NCI-H1048 (cell line): ENCODE measurements at places on chromosomes 2 and 18.
A peak's percentile ranks its signal among the peaks of the same experiment; 100 is the strongest.

GRCh38 chr2:43715300-43716098 is 39.3 kb upstream of the C1GALT1C1L start:
- DNase-seq = no peak

DNA sequence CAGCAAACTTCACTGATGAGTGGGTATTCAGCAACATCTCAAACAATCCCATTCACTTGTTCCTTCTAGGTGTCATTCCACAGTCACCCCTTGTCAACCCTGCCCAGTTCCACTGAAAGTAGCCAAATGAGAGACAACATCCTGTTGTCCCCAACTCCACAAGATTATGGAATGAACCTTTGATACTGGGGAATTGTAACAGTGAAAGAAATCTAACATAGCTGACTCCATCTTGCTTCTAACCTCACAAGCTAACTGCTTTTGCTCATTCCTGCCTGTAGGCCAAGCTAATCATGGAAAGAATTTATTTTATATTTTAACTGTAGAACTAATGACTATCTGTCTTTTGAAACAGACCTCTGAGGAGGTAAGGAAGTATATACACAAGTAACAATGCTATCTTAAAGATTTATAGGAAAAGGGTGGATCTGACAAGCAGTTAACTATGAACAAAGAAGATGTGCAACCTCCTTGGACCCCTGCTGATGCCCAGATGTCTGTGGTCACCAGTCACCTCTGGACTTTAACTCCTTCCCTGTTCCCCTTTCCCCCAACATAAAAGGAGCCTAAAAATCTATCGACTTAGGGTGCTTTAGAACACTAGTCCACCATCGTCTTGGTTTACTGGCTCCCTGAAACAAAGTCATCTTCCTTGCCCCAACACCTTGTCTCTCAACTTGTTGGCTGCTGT is 6.9 kb upstream of the ANXA4 start:
- no peak for DNase-seq

- DNase-seq = no peak
These were observed 65.3 kb upstream of the EPB41L5 start for GRCh38 chr2:119947535-119947934.

GRCh38 chr2:69344305-69344704 is 42.7 kb downstream of the GFPT1 start:
- no peak for DNase-seq

DNA sequence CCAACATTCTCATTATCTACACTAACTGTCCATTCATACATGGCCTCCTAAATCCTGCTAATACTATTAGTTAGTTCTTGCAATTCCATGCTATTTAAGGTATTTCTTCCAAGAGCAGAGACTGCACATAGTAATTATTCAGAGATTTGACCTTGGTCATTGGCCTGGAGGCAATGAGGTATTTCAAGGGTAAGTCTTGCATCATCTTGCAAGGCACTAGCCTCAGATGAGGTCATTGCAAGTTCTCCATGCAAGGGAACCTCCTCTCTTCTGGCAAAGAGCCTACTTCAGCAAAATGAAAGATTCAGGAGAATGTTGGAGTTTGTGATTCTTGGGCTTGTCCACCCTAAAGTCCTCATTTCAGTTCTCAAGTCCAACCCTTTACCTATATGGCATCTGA is 48.5 kb upstream of the IKZF2 start:
- DNase-seq = no peak

- no peak for DNase-seq
These were observed 83.3 kb downstream of the PDE11A start for GRCh38 chr2:177989029-177989885.

DNA sequence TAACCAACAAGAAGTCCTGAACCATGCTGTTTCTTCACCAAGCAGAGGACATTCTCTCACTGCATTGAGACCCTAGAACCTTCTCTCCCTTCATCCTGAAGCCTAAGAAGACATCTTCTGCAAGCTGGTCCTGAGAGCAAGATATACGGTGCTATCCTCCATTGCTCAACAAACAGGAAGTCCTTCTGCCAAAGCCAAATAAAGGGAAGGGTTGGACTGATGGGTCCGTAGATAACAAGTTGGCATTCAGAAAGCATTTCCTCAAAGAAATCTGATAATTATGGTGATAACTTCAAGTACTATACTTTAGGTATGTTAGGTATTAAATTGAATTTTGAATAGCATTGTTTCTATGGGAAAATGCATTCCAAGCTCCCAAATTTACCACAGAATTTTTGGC is 23.3 kb downstream of the GRB14 start:
- DNase-seq = no peak

DNA sequence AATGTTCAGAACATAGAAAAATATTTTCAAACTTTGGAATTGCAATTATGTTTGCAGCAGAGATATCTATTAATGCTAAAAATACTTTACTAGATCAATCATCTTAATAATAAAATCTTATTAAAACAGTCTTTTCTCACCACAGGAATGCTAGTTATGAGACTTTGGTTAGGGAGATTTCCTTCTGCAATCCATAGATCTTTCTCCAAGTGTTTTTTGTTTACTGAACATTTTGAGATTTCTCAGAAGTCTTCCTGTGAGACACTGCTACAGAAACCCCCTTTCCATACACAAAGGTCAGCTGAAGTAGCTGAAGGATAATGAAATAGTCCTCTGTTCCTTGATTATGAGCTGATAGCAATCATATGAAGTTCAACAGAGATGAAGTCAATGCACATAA is 59.4 kb upstream of the RAPH1 start:
- no peak for DNase-seq

DNA sequence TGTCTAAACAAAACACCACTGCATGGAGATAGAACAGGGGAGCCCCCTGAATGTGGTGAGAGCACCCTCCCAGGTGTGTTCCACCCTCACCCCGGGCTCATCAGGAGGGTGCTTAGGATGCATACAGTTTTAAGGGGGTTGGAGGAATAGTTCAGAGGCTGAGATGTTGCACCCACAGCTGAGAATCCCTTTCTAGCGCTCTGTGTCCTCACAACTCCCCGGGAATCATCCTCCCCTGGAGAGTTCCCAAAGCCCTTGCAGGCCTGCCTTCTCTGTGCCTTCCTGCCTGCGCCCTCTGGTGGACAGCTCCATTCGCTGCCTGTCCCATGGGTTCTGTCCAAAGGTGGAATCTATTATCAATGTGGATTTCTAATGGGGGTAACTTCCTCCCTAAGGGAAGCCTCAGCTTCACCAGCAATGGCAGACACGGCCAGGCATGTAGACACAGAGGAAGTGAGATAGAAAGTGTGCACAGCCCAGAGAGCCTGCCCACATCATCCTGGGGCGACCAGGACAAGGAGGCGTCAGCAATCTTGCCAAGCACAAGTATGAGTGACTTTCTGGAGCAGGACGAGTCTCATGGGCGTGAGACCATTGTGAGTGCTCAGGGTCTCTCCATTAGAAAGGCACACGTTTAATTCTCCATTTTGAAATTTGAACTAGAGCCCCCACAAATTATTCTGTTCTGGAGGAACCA is 1.2 kb upstream of the UGT1A5 start:
- peak; percentile 45 for DNase-seq

DNA sequence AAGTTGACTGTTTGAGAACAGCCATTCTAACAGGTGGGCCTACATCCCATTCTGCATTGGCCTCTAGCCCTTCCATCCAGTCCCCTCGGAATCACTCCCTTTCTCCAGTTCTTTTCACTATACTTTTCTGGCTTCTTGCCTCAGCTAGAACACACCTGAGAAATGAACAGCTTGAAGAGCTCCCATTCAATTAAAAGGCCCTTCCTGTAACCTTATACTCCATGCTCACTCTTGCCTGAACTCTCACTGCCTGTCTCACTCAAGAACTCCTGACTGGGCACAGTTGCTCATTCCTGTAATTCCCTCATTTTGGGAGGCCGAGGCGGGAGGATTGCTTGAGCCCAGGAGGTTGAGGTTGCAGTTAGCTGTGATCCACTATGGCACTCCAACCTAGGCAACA is 23.6 kb downstream of the CHRNA1 start:
- no peak for DNase-seq

GRCh38 chr2:64751286-64752260 is 97.9 kb upstream of the SERTAD2 start:
- peak; percentile 23 for DNase-seq

DNA sequence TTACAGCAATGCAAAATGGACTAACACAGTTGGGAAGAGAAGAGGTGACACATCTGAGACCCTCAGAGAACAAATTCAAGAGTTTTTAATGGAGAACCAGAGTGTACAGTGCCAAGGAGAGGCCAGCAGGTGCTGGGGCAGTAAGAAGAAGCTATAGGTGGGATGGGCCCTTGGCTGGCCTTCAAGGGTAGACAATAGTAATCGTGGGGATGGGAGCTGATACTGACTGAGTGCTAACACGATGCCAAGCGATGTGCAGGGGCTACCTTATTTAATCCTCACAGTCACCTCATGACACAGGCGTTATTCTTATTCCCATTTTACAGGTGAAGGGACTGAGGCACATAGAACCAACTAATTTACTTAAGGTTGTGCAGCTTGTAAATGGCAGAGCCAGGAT is 131.9 kb upstream of the ID2 start:
- no peak for DNase-seq

GRCh38 chr2:122083256-122084048 is 328.0 kb downstream of the TSN start:
- no peak for DNase-seq

GRCh38 chr2:209512971-209513370 is 89.1 kb downstream of the MAP2 start:
- DNase-seq = no peak

DNA sequence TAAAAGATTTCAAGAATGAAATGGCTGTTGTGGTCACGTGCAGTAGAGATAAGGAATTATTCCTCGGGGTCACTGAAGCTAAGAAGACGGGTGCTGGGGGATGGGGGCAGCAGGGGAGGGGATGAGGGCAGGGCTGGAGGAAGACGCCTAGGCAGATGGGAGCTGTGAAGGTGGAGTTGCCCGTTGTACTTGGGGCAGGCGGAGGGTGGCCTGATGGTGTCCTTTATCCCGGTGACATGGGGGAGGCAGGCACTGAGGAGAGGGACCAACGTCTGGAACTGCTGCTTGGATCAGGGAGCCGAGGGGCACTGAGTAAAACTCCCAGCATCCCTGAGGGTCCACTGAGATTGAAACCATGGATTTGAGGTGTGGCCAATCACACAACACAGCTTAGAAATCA is 64.9 kb downstream of the ZCCHC2 start:
- DNase-seq = no peak

- DNase-seq = no peak
These were observed 16.9 kb downstream of the KLHL41 start for GRCh38 chr2:169526451-169526850.

DNA sequence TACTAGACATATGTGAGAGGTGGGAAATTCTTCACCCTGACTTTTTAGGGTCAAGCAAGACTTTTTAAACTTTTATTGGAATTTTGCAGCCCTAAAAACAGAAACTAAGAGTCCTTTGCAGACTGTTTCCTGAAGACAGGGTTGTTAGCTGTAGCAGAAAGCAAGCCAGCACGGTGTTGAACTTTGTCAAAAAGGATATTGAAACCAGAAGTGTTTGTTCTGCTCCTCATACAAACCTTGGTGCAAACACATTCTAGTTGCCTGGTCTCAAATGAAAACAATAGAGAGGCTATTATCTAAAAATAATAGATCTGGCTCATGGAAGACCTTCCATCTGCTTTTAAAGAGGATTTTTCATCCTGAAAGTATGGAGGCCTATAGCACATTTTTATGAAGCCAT is 65.8 kb upstream of the IGFBP5 start:
- no peak for DNase-seq

DNA sequence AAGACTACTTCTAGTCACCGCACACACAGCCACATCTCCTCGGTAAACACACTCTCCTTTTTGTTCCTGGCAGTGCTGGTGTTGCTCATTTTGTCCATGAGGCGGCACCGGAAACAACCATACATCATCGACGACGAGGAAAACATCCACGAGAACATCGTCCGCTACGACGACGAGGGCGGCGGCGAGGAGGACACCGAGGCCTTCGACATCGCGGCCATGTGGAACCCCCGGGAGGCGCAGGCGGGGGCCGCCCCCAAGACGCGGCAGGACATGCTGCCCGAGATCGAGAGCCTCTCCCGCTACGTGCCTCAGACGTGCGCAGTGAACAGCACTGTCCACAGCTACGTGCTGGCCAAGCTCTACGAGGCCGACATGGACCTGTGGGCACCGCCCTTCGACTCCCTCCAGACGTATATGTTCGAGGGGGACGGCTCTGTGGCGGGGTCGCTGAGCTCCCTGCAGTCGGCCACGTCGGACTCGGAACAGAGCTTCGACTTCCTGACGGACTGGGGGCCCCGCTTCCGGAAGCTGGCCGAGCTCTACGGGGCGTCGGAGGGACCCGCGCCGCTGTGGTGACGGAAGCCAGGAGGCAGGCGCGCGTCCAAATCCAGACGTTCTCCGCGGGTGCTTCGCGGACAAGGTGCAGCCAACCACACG is 221.0 kb downstream of the CDH20 start:
- no peak for DNase-seq
